ENCODE measurements at places on chromosomes 7 and 10.

- DNase-seq, result no peak
These were observed 116.6 kb downstream of the MICU1 start for GRCh38 chr10:72509206-72509799.

- DNase-seq, result no peak
These were observed 83.4 kb downstream of the ZRANB1 start for GRCh38 chr10:125025341-125025740.

DNA sequence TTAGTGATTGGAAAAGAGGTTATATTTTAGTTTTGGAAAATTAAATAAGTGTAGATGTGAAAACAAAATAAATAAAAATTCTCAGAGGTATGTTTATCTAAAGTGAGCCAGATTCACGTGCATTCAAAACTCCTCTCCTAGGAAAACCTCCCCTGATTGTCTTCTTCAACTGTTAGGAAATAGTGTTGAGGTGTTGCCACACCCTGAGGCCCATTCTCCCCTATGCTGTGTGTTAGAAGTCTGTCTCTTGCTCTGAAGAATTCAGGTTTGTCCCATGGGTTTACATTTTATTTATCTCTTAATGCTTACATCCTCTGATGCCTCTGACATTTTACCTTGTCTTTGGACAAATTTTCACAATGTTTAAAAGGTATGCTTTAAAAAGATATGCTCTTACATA is 40.3 kb downstream of the PTPRE start:
- no peak for DNase-seq

GRCh38 chr7:114799628-114800028 is 122.3 kb upstream of the MDFIC start:
- DNase-seq, result no peak

DNA sequence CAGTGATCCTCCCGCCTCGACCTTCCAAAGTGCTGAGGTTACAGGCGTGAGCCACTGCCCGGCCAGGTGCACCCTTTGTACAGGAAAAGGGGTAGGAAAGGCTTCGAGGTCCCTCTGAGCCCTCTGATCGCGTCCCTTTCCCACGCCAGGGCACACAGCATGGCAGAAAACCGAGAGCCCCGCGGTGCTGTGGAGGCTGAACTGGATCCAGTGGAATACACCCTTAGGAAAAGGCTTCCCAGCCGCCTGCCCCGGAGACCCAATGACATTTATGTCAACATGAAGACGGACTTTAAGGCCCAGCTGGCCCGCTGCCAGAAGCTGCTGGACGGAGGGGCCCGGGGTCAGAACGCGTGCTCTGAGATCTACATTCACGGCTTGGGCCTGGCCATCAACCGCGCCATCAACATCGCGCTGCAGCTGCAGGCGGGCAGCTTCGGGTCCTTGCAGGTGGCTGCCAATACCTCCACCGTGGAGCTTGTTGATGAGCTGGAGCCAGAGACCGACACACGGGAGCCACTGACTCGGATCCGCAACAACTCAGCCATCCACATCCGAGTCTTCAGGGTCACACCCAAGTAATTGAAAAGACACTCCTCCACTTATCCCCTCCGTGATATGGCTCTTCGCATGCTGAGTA is 871 bp downstream of the POP7 start:
- DNase-seq, result no peak

GRCh38 chr10:102236006-102236405 is 5.3 kb downstream of the PITX3 start:
- no peak for DNase-seq

DNA sequence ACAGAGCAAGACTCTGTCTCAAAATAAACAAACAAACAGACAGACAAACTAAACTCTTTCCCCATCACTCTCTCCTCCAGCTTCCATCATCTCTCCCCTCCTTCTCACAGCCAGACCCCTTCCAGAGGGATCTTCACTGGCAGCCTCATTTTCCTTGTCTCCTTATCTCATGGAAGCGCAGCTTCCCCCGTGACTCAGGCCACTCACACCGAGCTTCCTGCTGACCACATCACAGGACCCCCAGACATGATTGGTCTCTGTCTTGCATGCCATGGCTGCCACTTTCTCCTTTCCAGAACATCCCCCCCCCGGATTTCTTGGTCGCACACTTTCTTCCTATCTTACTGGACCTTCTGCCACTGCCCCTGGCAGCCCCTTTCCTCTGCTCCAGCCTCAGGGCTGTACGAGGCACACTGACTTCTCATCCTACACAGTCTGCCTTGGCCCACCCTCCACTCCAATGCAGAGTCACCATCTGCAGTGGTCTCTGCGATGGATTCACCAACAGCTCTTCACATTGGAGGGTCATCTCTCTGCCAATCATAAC is 4.9 kb upstream of the INSIG1 start:
- no peak for DNase-seq

DNA sequence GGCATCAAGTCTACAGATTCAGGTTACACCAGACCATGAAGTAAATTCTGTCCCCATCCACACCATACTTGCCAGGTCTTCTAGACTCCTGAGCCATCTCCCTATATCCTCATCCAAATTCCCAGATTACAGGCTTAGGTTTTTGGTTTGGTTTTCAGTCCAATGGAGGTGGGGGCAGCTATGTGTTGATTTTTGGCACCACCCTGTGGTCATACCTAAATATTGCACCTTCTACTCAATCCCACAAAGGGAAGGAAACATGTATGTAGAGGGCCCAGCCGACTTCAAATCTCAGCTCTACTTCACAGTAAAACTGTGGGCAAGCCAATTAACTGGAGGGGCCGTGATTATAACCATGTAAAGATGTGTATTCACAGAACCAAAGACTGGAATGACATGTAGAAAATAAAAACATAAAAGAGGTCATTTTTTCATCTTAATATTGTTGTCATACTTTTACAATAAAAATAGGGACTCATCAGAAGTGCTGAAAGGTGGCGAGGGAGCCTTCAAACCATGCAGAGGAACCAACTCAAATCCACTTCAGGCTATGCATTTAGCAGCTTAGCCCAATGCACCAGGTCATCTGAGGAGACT is 19.8 kb downstream of the ERCC6 start:
- DNase-seq, result peak; percentile 12

GRCh38 chr7:155219947-155220769 is 77.5 kb upstream of the INSIG1 start:
- DNase-seq, result no peak

- DNase-seq, result no peak
These were observed 11.6 kb upstream of the CAMK1D start for GRCh38 chr10:12337453-12338372.

DNA sequence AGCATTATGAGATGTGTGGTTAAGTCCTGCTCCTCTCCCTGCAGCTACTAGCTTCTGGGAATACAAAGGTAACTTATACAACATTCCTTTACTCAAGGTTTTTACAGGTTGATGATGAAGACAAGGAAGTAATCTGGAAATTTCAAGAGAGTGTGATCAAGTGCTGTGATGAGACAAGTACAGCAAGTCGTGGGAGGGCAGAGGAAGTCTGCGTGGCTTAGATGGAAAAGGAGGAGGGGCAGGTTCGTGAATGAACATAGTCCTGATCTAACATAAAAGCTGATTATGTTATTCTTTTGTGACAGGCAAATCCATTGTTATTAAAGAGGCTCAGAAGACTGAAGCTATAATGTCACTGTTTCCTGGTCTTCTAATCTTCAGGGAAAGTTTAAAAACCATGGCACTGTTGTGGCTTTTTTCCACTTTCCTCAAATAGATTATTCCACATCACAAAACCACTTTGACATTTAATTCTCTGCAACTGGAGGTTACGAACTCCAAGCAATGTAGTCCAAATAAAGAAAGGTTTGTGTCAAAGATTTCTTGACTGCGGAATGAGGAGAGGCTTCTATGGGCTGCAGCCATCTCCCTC is 84.1 kb downstream of the CPXM2 start:
- no peak for DNase-seq

- DNase-seq, result no peak
These were observed 31.2 kb downstream of the FOXK1 start for GRCh38 chr7:4713183-4713784.

DNA sequence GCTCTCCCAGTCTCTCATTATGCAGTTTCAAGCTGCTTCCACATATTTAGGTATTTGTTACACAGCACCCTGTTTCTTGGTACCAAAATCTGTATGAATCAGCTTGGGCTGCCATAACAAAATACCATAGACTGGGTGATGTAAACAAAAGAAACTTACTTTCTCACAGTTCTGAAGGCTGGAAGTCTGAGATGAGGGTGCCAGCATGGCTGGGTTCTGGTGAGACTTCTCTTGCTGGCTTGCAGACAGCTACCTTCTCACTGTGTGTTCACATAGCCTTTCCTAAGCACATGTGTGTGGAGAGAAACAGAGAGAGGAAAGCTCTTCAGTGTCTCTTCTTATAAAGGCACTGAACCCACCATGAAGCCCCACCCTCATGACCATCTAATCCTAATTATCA is 15.7 kb upstream of the CBLL1 start:
- DNase-seq, result no peak

GRCh38 chr7:43729924-43730248 is 563 bp upstream of the COA1 start:
- DNase-seq, result no peak

- peak; percentile 41 for DNase-seq
These were observed 36.2 kb upstream of the GTF2IRD1 start for GRCh38 chr7:74417419-74417971.

- no peak for DNase-seq
These were observed 24.4 kb downstream of the SLC26A4 start for GRCh38 chr7:107684947-107685463.

DNA sequence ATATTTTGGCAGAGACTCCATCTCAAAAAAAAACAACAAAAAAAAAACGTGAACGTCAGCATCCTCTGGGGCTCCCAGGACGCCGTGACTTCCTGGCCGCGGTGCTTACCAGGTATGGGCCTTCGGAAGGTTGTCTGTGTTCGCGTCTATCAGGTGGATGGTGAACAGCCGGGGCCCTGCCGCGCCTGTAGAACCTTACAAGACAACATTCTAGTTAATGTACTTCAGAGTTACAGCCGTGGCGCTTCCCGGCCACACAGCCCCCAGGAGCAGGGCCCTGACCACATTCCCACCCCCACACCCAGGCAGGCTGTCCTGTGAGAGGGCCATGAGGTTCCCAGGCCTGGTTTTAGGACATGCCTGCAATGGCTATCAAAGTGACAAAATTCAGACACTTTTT is 111.0 kb downstream of the SMURF1 start:
- DNase-seq, result no peak

GRCh38 chr10:131092386-131092785 is 219.1 kb downstream of the TCERG1L start:
- no peak for DNase-seq

DNA sequence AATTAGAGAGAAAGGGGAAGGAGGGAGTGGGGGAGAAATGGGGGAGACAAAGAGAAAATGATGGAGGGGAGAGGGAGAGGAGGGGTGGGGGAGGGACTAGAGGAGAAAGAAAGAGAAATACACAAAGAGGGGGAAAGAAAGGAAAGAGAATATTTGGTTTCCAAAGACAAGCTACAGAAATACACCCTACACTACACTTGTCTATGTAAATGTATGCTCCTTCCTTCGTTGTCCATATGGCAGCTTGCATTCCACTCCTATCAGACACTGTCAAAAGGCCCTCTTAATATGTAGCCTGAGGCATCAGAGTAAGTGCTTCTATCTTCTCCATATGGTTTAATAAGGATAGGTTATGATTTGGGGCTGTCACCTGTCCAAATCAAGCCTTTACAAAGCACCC is 92.8 kb upstream of the FEZF1 start:
- no peak for DNase-seq

DNA sequence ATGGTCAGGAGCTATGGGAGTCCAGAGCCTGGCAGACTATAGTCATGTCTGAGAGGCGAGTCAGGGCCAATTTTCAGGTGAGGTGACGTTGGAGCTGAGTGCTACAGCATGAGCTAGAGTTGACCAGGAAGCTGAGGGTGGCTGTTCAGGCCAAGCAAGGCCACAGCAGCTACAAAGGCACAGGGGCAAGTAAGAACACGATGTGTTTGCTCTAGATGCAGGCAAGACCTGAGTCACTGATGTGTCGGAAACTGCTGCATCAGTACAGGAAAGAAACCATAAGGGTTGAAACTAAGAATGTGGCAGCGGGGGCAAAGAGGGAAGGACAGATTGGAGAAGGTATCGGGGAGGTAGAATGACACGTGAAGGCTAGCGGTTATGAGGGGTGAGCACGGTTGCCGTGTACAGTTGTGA is 11.8 kb upstream of the RRP12 start:
- DNase-seq, result no peak

GRCh38 chr10:33095867-33096815 is 138.1 kb upstream of the ITGB1 start:
- no peak for DNase-seq

DNA sequence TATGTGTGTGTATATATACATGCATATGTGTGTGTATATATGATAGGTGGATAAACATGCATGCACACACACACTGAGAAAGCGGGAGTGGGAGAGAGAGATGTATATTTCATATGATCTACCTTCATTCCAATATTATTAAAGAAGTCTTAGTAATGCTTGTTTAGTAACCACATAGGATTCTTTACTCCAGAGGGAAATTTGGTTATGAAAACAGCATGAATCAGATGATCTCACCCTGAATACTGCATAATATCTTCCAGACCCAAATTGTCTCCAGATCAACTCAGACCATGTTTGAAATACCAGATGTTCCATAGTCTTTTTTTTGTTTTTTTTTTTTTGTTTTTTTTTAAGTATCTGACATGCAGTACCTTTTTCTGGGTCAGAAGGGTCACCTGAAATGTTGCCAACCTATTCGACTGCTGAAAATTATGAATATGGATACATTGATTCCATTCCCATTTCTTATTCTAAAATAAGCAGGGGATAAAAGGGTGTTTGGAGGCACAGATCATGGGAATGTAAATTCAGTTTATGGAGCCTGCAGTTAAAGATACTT is 17.4 kb downstream of the TES start:
- no peak for DNase-seq

- DNase-seq, result no peak
These were observed 35.1 kb downstream of the BET1 start for GRCh38 chr7:93968911-93969620.

- DNase-seq, result no peak
These were observed 1.7 kb downstream of the GRM8 start for GRCh38 chr7:127251036-127251464.

GRCh38 chr7:99375070-99375807 is 709 bp downstream of the ARPC1B start:
- no peak for DNase-seq

DNA sequence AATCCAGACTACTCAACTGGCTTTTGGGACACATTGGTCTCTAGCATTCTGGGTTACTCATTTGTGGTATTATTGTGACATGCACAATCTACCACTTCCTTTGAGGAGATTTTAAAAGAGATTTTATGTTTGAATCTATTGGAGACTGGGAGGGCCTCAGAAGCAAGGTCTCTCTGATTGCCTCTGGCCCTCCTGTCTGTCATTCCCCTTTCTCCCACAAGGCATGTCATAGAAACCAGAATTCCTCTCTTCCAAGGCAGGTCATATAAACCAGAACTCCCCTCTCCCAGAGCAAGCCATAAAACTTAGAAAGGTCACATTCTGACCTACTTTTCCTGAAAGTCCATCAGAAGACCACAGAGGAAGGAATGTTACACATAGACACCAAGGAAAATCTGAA is 777.7 kb downstream of the PHTF2 start:
- DNase-seq, result no peak

DNA sequence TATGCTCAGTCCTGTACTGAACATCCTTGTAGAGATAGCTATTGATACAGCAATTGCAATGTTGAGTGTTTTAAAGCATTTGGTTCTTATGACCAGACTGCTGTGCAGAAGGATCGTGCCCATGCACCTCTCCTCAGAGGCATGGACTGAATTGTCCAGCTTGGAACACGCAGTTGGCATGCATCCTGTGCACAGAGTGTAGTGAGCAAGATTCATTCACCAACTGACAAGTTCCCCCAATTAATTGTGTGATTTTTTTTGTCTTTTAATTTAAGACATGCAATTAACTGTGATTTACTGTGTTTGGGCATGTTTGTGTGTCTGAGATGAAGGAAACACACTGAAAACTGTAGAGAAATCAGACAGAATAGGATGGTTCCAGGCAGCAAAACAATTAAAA is 323.7 kb downstream of the CDK14 start:
- DNase-seq, result no peak
